Mesothelial cell of epicardium (in vitro differentiated cells): ENCODE measurements at places on chromosomes 4 and X.

DNA sequence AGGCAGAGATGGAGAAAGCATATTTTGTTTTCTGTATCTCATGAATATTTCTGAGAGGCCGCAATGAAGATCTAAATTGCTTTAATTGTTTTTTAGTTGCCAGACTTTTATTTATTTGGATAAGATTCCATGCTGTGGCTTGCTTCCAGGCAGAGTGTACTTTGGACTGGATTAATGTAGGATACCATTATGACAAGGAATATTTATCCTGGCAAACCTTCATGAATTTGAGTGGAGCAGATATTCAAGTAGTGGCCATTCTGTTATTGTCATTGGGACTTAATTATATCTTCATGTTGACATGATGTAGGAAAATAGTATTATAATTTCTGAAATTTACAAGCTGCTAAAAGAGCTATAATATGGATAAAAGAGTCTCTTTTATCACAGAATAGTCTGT is 182.9 kb downstream of the C4orf33 start:
- DNase-seq: no peak
- H3K4me1 ChIP-seq: no peaks in the 10 kb centered on the region
- H3K4me3 ChIP-seq: no peak overlapping the region
- peaks cover 26% of the 10 kb centered on the region for H3K27me3 ChIP-seq

DNA sequence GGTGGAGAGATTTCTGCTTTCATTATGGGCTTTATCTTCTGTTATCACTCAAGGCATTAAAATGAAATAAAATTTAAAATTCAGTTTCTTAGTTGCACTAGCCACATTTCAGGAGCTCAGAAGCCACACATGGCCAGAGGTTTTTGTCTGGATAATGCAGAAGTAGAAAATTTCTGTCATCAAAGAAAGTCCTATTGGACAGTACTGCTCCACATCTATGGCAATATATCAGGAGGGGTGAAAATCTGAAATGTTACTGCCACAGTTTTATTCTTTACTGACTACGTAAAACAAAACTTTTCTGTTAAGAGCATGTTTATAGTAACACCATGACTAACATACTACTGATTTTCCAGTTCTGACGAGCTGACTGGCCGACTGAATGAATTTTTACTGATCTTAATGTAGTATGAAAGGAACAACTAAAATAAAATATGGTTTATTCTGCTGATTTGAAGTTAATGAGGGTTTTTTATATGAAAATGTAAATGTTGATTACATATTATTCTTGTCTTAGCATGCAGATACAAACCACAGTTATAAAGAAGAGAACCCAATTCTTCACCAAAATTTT is 264.0 kb upstream of the HAND2 start:
- H3K4me1 ChIP-seq: no peaks in the 10 kb centered on the region
- H3K36me3 ChIP-seq: no peaks in the 10 kb centered on the region
- no peak overlapping the region for H3K27ac ChIP-seq
- no peak overlapping the region for H3K4me3 ChIP-seq

DNA sequence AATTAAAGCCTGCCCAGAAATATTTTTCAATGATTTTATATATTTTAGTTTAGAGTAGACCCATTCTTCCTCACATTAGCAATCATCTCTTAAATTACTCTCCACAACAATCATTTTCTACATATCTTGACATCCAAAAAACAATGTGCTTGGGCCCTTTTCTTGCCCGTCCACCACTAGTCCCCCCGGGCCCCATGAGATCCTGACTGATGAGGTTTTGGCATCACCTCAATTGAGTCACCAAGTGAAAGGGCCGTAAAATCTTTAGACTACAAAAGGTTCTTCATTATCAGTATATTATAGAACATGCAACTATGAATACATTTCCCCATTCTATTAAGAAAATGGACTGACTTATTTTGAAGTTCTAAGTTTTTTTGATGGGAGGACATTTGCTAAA is 4.0 kb upstream of the CDKL2 start:
- H3K27me3 ChIP-seq: no peaks in the 10 kb centered on the region
- no peak for DNase-seq
- H3K36me3 ChIP-seq: peaks cover 4% of the 10 kb centered on the region
- H3K4me1 ChIP-seq: peaks cover 15% of the 10 kb centered on the region
- H3K27ac ChIP-seq: no peak overlapping the region

GRCh38 chrX:148628621-148629020 is 128.2 kb downstream of the AFF2 start:
- no peaks in the 10 kb centered on the region for H3K27me3 ChIP-seq
- no peak overlapping the region for H3K27ac ChIP-seq
- no peak for DNase-seq
- H3K4me1 ChIP-seq: peaks cover 2% of the 10 kb centered on the region
- H3K4me3 ChIP-seq: no peak overlapping the region

DNA sequence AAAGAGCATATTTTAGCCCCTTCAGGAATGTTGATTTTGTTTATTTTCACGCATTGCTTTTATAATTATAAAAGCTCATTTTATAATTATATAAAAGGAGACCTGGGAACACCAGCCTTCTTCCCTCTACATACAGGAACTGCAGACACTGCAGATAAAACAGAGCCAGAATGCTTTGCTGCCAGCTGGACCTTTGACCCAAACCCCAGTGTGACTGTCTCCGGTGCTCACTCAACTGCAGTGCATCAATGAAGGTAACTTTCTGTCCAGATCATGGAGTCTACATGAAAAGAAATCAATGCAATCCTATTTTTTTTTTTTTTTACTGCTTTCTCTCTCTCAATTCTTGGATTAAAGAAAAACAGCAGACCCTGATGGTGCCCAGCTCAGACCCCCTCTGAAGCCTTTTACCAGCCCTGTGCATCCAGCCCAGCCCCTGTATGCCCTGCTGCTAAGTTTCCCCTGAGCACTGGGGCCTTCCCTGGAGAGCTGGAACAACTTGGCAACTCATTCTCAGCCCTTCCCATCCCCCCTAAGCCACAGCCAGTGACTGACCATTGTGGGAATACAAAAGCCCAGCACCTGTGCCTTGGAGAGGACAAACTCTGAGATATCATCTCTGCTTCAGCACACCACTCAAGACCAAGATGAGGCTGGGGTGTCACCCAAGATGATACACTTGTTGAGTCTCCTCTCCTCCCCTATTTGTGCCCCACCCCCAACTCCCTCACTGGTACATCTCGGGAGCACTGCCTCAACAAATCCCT is 182.1 kb downstream of the EVC2 start:
- H3K4me3 ChIP-seq: no peak overlapping the region
- peaks cover 24% of the 10 kb centered on the region for H3K4me1 ChIP-seq
- DNase-seq: no peak
- no peaks in the 10 kb centered on the region for H3K27me3 ChIP-seq
